ENCODE measurements at places on chromosomes 11 and 22. TPM values are rescaled to one million over a fixed set of nuclear protein-coding genes. Genes with fewer than 3 reads are reported as not detected.

The HNRNPUL2 gene
- 52.7 TPM for total RNA-seq

The MUC2 gene
- total RNA-seq, result not detected

The GRAMD1B gene
- 5.9 TPM for total RNA-seq

The MYO18B gene
- not detected for total RNA-seq

The CNGA4 gene
- total RNA-seq, result 0.32 TPM

The KDELR3 gene
- 16.1 TPM for total RNA-seq

The PRRG4 gene
- 22.9 TPM for total RNA-seq

The VPREB1 gene
- not detected for total RNA-seq

The RIN1 gene
- total RNA-seq, result 17.6 TPM

The ACAD8 gene
- total RNA-seq, result 21.0 TPM

The GTSE1 gene
- total RNA-seq, result 48.0 TPM

The KLHDC7B gene
- total RNA-seq, result 3.0 TPM

The ART5 gene
- not detected for total RNA-seq

The FBLN1 gene
- 28.6 TPM for total RNA-seq

The MFRP gene
- not detected for total RNA-seq

The EFCAB6 gene
- total RNA-seq, result 2.2 TPM

The TNNT3 gene
- not detected for total RNA-seq

The CDKN1C gene
- 2.2 TPM for total RNA-seq

The TMEM151A gene
- total RNA-seq, result 1.4 TPM

All from Calu3 (cell line).